ENCODE measurements at places on chromosomes 12 and 14.

DNA sequence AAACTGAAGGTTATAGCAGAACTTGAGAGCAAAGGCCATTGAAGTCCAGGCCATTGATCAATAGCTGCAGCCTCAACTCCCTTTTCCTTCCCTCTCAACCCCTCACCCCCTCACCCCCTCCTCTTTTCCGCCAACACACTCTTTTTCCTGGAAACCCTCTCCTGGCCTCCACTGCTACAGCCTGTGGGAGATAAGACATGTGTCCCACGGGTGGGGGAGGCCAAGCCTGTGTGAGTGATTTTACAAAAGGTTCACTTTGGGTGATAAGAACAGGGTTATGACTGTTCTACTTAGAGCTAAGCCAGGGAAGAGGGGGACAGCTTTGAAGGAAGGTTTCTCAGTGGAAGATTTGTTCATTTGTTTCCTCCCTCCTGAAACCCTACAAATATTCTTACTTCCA lies 9.2 kb upstream of the FGF23 start:
- H3K27ac ChIP-seq = no peak overlapping the region
- H3K27me3 ChIP-seq = no peaks in the 10 kb centered on the region
- H3K36me3 ChIP-seq = no peaks in the 10 kb centered on the region
- no peak overlapping the region for H3K4me3 ChIP-seq

DNA sequence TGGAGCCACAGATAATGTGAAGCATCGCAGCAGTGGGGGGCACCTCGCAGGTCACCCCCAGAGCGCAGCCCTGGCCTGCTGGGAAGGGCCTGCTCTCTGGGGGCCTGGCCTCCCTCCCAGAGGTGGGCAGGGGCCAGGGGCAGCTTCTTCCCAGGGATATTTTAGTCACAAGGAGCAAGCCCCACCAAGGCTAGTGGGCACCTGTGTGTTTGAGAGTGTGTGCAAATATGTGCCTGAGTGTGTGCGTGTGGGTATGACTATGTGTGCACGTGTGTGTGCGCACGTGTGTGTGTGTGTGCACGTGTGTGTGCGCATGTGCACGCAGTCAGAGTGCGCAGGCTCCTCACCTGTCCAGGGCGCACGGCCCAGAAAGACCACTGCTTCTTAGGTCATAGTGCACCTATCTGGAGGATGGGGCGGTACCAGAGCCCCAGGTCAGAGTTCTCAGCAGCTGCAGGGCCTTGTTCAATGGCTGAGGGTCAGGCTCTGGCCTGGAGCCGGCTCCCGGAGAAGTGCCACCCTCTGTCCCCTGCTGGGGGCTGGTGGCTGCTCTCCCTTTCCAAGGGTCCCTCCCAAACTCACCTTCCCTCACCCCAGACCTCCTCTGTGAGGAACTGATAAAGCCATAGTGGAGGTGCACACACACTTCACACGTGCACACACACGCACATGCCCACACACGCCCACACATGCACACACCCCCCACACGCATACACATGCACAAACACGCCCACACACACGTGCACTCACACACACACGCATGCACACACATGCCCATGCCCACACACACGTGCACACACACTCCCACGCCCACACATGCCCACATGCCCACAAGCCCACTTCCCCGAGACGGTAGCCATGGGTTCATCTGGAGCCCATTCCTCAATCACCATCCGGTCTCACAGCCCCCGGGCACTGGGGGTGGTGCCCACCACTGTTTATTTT lies 128.5 kb downstream of the KIF26A start:
- H3K4me1 ChIP-seq = no peaks in the 10 kb centered on the region
- no peak overlapping the region for H3K4me3 ChIP-seq
- H3K36me3 ChIP-seq = no peaks in the 10 kb centered on the region
- DNase-seq = no peak

DNA sequence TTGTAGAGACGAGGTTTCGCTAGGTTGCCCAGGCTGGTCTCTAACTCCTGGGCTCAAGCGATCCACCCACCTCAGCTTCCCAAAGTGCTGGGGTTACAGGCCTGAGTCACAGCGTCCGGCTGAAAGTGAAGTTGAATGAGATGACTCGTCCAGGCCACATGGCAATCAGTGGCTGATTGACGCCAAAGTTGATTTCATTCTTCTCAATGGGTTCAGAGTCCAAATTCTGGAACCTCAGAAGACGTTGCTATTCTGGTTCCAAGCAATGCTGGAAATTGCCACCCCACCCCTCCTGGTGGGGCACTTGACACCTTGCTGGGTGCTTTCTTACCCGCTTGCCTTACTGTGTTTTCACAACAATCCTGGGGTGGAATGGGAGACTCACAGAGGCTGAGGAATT lies 14.9 kb downstream of the ABCB9 start:
- H3K4me3 ChIP-seq = no peak overlapping the region
- no peak for DNase-seq

DNA sequence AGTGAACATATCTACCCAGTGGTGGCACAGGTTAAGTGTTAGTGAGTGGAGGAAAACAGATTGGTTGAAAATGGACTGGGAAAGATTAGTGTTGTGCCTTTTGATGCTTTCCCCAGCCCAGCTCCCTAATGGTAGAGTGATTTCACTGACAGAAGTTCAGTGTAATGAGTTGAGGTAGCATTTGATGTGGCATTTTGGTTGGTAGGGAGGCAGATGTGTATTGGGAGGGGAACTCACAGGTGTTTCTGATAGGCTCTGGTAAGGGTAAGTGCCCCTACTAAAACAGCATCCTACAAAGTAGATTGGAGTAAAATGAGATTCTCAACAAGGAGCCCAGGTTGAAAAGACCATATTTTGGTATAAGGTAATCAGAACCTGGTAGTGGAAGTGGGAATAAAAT lies 4.2 kb downstream of the TBK1 start:
- no peak overlapping the region for H3K4me3 ChIP-seq
- no peak overlapping the region for H3K27ac ChIP-seq
- H3K4me1 ChIP-seq = peaks cover 12% of the 10 kb centered on the region
- H3K36me3 ChIP-seq = peaks cover 4% of the 10 kb centered on the region
- DNase-seq = no peak

DNA sequence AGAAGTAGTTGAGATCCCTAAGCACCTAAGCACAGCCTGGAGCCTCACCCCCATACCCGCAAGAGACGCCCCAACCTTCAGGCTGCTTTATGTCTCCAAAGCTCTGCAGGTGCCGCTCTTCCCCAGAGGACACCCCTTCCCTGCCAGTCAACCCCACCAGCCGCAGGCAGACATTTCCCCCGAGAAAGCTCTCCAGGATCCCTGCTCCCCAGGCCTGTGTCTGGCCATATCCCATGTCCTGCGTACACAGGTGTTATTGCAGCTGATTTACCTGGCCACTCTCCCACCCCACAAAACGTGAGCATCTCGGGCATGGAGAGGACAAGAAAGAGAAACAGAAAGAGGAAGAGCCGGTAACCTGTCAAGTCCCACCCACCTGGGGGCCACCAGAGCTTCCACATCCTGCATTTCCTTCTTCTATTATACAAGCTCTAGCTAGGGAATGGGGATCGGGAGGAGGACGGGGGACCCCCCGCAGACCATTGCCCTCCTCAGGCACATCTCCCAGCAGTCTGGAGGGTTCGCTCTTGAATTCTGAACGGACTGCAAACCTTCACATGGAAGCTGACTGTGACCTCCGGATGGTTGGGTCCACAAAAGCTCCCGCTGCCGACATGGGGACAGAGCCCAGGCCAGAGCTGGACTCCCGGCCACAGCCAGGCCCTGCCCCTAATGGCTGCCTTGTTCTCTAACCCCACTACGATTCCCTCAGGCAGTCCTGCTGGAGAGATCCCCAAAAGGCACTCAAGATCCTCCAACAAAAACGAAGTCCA lies 17.6 kb downstream of the CCDC88C start:
- H3K27ac ChIP-seq = peak overlapping the region; percentile 81
- peaks cover 84% of the 10 kb centered on the region for H3K4me1 ChIP-seq
- H3K36me3 ChIP-seq = no peaks in the 10 kb centered on the region
- peak; percentile 81 for DNase-seq
- H3K4me3 ChIP-seq = peak overlapping the region; percentile 74

GRCh38 chr14:30737916-30738315 lies 115.8 kb downstream of the SCFD1 start:
- DNase-seq = no peak
- no peak overlapping the region for H3K4me3 ChIP-seq
- no peaks in the 10 kb centered on the region for H3K27me3 ChIP-seq
- peaks cover 4% of the 10 kb centered on the region for H3K36me3 ChIP-seq

DNA sequence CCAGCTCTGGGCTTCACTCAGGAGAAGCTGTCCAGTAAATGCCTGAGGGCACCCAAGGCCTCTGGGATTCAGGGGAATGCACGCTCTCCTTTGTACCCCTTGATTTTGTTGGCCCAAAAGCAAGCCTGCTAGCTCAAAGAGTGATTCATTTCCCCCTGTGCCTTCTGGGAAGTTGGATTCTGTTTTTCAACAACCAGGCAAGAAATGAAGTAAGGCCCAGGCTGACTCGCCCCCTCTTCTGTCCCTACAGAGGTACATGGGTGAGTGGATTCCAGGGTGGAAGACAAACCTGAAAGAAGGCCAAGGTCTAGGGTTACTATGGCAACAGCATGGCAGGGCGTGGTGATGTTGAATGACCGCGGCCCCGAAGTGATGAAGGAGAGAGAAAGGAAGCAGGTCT lies 9.3 kb upstream of the SERPINA5 start:
- no peak for DNase-seq
- H3K27me3 ChIP-seq = no peaks in the 10 kb centered on the region
- no peak overlapping the region for H3K4me3 ChIP-seq
- no peaks in the 10 kb centered on the region for H3K36me3 ChIP-seq
- H3K4me1 ChIP-seq = no peaks in the 10 kb centered on the region
- H3K27ac ChIP-seq = no peak overlapping the region

GRCh38 chr14:74562515-74563232 lies 49.4 kb downstream of the LTBP2 start:
- H3K27me3 ChIP-seq = no peaks in the 10 kb centered on the region
- no peak overlapping the region for H3K4me3 ChIP-seq
- DNase-seq = no peak
- no peak overlapping the region for H3K27ac ChIP-seq

DNA sequence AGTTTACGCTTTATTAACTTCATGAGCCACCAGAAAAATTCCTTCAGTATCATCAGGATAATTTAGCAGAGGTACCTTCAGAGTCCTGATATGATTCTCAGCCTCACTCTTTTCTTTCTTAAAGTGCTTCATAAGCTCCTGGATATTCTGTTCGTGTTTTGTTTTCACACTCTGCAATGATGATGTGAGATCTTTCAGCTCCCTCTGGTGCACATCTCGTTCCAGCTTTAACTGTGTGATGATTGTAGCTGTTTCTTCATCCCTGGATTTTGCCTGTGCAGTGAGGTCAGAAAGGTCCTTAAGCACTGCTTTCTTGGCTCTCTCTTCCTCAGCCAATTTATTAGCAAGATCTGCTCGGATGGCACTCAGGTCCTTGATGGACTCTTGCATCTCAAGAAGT lies 156.7 kb downstream of the CEP128 start:
- no peaks in the 10 kb centered on the region for H3K36me3 ChIP-seq
- H3K4me1 ChIP-seq = no peaks in the 10 kb centered on the region
- H3K27ac ChIP-seq = no peak overlapping the region
- no peaks in the 10 kb centered on the region for H3K27me3 ChIP-seq

- no peak overlapping the region for H3K27ac ChIP-seq
- no peak overlapping the region for H3K4me3 ChIP-seq
- H3K36me3 ChIP-seq = no peaks in the 10 kb centered on the region
- DNase-seq = no peak
Observed at GRCh38 chr14:60094306-60094897, 2.7 kb downstream of the PCNX4 start.

DNA sequence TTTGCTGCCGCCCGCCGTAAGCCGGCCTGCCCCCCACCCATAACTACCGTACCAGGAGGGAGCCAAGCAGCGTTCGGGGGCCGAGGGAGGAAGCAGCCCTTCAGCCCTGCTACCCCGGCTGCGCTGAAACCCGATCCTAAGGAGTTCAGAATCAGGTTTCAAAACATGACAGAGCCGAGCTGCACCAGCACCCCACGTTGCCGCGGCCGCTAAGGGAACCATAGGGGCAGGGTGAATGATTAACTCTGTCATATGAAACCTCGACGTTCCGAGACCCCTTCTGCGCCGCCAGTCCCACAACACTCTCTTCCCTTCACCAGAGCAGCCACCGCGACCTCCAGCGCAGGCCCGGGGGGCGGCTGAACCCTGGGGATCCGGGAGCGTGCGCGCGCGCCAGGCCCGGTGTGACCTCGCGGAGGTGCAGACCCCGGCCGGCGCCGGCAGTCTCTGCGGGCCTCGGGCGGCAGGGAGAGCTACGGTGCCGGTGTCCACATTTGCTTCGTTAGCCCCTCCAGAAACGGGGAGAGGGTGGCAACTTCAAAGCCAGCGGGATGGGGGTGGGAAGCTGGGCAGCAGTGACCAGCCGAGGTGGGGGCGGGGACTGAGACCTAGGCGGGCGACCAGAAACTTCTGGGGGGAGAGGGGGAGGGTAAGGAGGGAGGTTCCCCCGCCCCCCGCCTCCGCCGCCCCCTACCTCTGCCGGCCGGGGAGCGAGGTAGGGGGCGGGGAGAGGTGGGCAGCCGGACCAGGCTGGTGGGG lies 1.6 kb downstream of the SIX4 start:
- H3K27ac ChIP-seq = no peak overlapping the region
- peaks cover 32% of the 10 kb centered on the region for H3K4me1 ChIP-seq
- no peaks in the 10 kb centered on the region for H3K36me3 ChIP-seq
- H3K4me3 ChIP-seq = peak overlapping the region; percentile 56

- no peak overlapping the region for H3K27ac ChIP-seq
- no peak overlapping the region for H3K4me3 ChIP-seq
- DNase-seq = no peak
- H3K4me1 ChIP-seq = no peaks in the 10 kb centered on the region
- no peaks in the 10 kb centered on the region for H3K36me3 ChIP-seq
Observed at GRCh38 chr12:74317078-74317601, 220.5 kb upstream of the ATXN7L3B start.

- no peak overlapping the region for H3K27ac ChIP-seq
- H3K4me3 ChIP-seq = no peak overlapping the region
- no peaks in the 10 kb centered on the region for H3K36me3 ChIP-seq
- DNase-seq = no peak
- peaks cover 8% of the 10 kb centered on the region for H3K4me1 ChIP-seq
Observed at GRCh38 chr12:63845726-63846125, 1.2 kb downstream of the SRGAP1 start.

DNA sequence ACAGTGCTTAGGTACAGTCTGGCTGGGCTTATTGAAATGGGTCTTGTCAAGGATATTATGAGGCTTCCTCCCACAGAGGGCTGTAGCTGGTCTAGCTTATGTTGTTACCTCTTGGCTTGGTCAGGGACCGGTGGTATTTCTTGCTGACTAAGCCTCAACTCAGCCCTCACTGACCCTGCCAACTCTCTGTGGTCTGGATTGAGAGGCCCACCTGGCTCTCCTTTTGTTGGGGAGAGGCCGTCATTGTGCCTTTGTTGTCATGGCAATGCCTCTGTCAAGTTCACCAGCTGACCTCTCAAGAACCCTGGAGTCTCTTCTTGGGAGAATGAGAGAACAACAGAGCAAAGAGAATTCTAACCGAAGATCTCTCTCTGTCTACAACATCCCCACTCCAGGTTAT lies 245.6 kb upstream of the NPAS3 start:
- no peak overlapping the region for H3K4me3 ChIP-seq
- no peaks in the 10 kb centered on the region for H3K36me3 ChIP-seq
- H3K27me3 ChIP-seq = no peaks in the 10 kb centered on the region
- no peak for DNase-seq

Data from B cell (primary cell).